Panc1 (cell line): ENCODE measurements at places on chromosomes 3 and 15. TPM values are rescaled to one million over a fixed set of nuclear protein-coding genes. Genes with fewer than 3 reads are reported as not detected.

GRCh38 chr3:20683910-20684309 lies 497.9 kb upstream of the SGO1 start:
- DNase-seq: no peak

DNA sequence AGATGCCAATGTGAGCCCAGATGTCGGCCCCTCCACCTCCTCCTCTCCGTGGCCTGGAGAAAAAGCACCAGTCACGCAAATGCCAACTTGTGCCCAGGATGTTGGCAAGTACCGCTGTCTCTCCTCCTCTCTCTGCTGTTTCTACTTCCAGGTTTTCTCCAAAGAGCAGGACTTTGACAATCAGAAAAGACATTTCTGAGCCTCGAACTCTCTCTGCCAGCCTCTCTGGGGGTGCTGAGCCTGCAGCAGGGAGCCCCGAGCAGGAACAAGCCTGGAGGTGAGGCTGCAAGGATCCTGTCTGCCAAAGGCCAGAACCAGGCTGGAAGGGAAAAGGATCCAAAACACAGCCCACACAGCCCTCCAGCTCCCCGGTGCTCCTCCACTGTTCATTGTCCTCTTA lies 89.7 kb downstream of the SEC22A start:
- DNase-seq: no peak

- no peak for DNase-seq
These were observed 361.8 kb downstream of the FGF12 start for GRCh38 chr3:192365571-192365970.

The PRTG gene
- 11.4 TPM for total RNA-seq

The SKOR1 gene
- total RNA-seq: 0.21 TPM

The MYL3 gene
- total RNA-seq: not detected

The TGM4 gene
- 0.46 TPM for total RNA-seq

DNA sequence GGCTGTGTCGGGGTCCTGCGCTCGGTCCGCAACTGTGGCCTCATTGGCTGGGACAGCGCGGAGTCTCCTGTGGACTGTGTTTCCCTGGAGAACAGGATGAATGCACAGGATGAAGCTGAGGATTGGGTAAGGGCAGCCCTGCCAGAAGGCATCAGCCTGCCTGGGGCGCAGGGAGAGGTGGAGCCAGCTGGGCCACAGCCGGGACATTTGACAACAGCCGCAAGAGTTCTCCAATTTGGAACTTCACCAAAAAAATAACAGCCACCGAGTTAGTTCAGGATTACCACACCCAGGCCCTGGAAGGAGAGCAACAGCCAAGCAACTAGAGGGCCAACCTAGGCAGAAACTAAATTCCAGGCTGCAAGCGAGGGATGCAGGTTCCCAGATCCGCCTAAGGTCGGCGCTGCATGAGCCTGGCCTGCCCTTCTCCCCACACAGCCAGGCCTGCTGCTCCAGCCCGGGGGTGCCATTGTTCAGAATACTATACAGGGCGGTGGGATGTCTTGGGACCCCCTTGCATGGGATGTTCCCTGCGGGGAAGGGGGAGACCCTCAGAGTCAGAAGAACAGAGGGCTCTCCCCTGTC lies 229.3 kb downstream of the OCA2 start:
- DNase-seq: no peak

DNA sequence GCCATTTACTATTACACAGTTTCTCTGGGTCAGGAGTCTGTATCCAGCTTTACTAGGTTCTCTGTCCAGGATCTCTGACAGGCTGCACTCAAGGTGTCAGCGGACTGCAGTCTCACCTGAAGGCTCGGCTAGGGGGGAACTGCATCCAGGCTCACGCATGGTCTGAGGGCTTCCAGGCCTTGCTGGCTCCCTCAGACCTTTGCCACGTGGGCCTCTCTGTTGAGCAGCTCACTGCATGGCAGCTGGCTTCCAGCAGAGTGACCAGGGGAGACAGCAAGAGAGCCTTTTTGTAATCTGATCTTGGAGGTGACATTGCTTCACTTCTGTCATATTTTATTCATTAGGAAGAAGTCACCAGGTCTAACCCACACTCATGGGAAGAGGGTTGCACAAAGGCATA lies 152.3 kb downstream of the CACNA2D3 start:
- DNase-seq: no peak

- no peak for DNase-seq
These were observed 19.3 kb upstream of the ETV5 start for GRCh38 chr3:186128158-186128557.

DNA sequence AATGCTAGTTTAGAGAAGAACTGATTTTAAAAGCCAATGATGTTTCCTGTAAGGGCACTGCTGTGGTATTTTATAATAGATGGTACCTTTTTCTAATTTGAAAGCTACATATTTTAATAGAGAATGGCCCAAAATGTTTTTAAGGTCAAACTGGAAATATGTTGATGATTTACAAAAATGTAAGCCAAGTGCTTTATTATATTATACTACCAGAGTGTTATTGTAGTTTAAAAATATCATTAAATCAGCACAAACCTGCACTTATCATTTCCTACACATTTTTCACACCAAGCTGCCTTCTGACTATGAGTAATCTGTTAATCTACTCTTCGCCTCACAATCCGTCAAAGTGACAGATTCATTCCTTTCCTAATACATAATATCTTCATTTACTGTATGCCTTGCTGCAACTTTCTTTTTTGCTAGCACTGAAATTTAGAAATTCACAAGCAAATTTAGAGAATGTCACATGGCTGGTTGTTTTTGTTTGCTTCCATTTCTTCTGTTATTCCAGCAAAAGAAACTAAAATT lies 126.4 kb upstream of the FAM3D start:
- DNase-seq: no peak

The ST8SIA2 gene
- 0.15 TPM for total RNA-seq

- no peak for DNase-seq
These were observed 25.8 kb downstream of the NPTN start for GRCh38 chr15:73607405-73607804.

The UROC1 gene
- not detected for total RNA-seq

DNA sequence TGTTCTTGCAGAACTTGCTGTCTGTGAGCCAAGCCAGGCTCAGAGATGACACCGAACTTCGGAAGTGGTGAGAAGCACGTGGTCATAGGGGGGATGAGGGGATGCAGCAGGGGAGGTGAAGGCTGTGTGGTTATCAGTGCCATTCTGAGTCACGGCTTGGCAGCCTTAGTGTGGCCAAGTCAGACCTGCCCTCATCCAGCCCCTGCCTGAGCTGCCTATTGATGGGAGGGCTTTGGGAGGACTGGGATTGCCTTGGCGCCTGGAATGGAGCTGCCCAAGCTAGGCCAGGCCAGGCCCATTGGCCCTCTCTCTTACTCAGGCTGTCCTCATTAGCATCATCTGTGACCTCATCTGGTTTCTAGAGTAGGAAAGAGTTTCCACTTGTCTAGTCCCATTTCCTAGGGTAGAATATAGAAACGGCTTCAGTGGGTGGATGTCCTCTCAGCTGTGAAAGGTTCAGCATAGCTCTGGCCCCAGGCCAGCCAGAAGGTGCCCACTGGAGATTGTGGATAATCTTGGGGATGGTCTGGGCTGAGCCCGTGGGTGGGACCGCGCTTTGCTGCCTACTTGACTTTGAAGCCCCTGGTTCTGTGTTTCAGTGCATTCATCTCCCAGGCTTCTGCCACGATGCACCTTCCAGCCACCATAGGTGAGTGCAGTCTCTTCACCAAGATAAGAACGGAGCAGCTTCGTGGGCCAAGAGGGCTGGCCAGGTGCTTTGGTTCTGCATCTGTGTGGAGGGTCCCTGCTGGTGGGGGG lies 7.2 kb downstream of the FAH start:
- DNase-seq: no peak

The CTXN2 gene
- 0.05 TPM for total RNA-seq

GRCh38 chr15:69025320-69025719 lies 10.8 kb downstream of the NOX5 start:
- DNase-seq: no peak

- DNase-seq: no peak
These were observed 137.5 kb upstream of the SPRED1 start for GRCh38 chr15:38115121-38115520.

The ALDH1A3 gene
- 143 TPM for total RNA-seq

DNA sequence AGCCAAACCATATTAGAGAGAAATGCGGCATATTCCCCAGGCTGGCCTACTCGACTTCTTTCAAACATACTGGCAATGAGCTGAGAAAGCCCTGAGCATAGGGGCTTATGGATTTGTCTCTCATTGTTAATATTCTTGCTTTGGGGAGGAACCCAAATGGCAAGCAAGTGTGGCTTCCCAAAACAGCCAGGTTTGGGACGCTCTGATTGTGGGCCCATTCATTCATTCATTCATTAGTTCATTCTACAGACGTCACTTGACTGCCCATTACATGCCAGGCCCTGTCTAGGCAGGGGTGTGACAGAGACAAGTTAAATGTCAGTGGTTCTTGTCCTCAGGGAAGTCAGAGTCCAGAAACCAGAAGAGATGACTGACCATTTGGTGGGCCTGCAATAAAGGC lies 77.4 kb upstream of the THBS1 start:
- no peak for DNase-seq

The CCDC39 gene
- not detected for total RNA-seq

DNA sequence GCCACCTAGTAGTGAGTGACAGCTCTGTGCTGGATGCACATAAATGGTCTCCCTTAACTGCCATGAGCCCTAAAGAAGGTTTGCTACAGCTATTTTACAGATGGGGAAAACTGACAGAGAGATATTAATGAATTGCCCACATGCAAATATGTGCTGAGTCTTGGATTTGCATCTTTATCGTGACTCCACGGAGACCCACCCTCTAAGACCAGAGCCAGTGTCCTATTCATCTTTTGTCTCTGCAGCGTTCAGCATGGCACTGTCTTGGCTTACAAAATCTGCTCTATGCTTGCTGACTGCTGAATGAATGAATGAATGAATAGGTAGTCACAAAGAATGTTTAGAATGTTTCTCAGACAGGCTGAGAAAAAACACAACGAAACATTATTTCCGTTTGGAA lies 48.3 kb downstream of the BTD start:
- no peak for DNase-seq

The BTD gene
- total RNA-seq: 22.7 TPM

- DNase-seq: no peak
These were observed 66.8 kb upstream of the BCHE start for GRCh38 chr3:165903885-165904630.

- DNase-seq: no peak
These were observed 766 bp upstream of the EMC4 start for GRCh38 chr15:34223904-34224596.

- DNase-seq: no peak
These were observed 5.5 kb upstream of the SPG11 start for GRCh38 chr15:44668921-44669320.

DNA sequence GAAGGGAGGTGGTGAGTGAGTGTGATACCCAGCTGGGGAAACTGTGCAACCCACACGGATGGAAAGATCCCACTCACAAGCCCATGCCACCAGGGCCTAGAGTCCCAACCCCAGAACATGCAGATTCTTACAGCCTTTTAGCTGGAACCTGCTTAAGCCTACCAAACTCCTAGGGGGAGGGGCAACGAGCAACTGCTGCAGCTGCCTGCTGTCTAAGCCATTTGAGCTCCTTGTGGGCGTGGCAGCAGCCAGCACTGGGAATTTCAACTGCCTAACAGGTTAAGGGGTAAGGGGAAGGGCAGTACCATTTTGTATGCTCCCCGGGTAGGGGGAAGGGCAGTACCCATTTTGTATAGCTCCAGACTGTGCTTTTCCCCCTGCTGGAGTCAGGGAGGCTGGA lies 673.2 kb upstream of the BCHE start:
- no peak for DNase-seq

DNA sequence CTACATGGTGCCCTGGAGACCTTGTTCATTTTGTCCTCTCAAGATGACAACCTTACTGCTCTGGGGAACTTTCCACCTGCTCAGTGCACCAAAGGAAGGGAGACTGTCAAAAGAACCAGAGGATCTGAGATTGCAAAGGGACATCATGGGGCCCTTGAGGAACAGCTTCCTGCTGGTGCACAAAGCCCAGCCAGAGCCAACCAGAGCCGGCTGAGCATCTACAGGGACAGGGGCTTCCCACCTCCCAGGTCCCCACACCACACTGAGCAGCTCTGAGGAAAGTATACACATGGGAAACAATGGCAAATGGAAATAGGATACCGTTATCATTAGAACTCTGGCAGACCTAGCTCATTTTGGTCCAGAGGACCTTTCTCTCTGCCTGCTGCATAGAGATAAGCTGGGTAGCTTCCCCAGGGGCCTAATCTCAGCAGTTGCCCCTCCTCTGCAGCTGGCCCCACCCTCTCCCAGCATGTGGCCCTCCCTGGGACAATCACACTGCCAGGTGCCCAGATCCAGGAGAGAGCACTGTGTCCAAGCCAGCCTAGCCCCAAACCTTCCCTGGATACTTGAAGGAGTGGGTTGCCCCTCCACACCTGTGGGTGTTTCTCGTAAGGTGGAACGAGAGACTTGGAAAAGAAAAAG lies 123.4 kb upstream of the PRR20G start:
- no peak for DNase-seq

GRCh38 chr15:73030122-73030679 lies 22.1 kb upstream of the NEO1 start:
- no peak for DNase-seq

The RASL12 gene
- total RNA-seq: 0.67 TPM

- DNase-seq: no peak
These were observed 40.0 kb downstream of the MAP4 start for GRCh38 chr3:47976135-47976732.

DNA sequence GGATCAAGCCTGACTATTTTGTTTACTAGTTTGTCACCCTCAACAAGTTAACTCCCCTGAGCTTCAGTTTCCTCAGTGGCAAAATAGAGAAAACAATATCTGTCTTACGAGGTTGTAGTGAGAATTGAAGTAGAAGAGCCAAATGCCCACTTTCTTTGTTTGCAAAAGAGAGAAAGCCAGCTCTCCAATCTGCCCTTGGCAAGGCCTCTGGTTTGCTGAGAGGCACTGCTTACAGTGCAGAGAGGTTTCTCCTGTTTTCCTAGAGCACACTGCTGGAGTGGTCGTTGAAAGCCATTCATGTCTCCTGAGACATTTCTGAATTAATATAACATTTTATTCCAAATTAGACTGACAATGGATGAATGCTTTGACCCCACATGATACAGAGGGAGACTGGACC lies 260.5 kb upstream of the IGF1R start:
- DNase-seq: no peak

GRCh38 chr15:59294574-59295260 lies 78.0 kb downstream of the MYO1E start:
- DNase-seq: no peak

DNA sequence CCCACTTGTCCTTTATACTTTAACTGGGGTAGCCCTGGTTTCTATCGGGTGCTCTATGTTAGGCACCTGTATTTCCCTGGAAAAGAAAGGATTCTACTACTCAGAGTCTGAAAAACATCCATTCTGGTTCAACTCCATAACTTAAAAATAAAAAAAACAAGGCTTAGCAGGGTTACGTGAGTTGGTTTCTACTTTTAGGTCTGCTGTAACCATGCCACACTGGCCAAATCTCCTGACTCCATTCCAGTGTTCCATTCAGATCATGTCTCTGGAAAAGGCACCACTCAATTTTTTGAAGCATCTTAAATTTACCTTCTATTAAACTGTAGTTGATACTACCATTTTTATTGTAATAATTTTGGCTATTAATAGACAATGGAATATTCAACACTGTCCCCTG lies 62.1 kb downstream of the CAPN3 start:
- no peak for DNase-seq

GRCh38 chr3:138862531-138862923 lies 27.8 kb upstream of the PIK3CB start:
- DNase-seq: no peak

- DNase-seq: no peak
These were observed 48.4 kb downstream of the HES1 start for GRCh38 chr3:194184265-194184751.
